Astrocyte of the cerebellum (primary cell): ENCODE measurements at places on chromosomes 6 and 20.

- DNase-seq: no peak
Measured at GRCh38 chr6:18177286-18177965, 22.2 kb downstream of the KDM1B start.

DNA sequence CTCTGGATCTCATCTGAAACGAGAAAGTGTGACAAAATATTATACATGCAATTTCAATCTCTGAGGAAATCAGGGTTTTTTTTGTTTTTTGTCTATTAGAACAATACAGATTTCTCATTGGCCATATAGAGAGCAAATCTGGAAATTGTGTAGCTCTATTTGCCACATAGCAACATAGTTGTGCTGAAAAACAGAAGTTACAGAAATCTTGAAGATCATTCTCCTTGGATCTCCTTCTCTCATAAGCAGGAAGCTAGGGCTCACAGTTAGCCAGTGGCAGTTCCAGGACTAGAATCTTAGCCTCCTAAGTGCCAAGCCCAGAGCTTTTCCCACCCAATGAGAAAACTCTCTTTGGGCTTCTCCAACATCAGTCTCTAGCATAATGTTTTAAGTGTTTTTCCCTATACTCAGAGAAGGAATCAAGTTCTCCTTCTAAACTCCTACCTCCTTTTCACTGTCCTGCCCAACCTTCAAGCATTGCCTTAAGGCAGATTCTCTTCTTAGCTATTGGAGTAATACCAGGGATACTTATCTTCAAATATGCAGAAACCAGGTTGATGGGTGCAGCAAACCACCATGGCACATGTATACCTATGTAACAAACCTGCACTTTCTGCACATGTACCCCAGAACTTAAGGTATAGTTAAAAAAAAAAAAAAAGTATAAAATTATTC lies 211.6 kb downstream of the ALDH8A1 start:
- no peak for DNase-seq

GRCh38 chr6:36752187-36752885 lies 54.7 kb downstream of the RAB44 start:
- DNase-seq: no peak

- no peak for DNase-seq
Measured at GRCh38 chr6:135623979-135624378, 126.4 kb upstream of the AHI1 start.

DNA sequence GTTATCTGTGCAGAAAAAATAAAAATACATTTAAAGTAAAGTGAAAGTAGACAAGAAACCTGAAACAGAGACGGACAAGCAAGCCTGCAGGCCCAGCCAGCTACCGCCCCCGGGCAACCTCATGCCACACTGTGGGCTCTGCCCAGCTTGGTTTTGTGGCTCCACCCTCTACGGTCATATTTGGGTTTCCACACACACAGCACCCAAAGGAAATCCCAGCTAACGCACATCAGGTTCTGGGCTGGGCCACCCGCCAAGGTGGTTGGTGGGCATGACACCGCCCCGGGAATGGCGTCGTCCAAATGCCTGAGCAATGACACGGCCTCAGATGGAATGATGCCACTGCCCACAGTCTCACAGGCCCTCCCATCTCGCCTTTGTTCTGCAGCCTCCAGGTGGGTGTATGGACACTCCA lies 22.9 kb downstream of the FAM110A start:
- peak; percentile 34 for DNase-seq

- no peak for DNase-seq
Measured at GRCh38 chr20:4937407-4938319, 63.6 kb downstream of the SLC23A2 start.

- peak; percentile 20 for DNase-seq
Measured at GRCh38 chr20:61886721-61887595, 178.7 kb downstream of the TAF4 start.

DNA sequence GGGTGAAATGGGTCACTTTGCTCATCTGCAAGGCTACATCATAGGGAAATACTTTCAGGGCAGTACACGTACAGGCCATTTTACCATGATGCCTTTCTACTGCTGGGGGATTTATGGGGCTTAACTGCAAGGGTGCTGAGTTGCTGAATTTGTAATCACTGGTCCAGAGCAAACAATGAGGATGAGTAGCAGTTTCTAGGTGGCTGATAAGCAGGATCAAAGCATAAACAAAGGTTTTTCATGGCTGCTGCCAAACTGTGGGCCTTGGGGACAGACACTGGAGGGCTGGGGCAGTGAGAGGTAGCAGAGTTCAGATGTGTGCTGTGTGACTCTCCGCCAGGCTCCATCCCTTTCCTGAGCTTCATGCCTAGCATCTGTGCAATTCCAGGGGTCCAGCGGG lies 68.3 kb downstream of the CNBD2 start:
- DNase-seq: no peak

DNA sequence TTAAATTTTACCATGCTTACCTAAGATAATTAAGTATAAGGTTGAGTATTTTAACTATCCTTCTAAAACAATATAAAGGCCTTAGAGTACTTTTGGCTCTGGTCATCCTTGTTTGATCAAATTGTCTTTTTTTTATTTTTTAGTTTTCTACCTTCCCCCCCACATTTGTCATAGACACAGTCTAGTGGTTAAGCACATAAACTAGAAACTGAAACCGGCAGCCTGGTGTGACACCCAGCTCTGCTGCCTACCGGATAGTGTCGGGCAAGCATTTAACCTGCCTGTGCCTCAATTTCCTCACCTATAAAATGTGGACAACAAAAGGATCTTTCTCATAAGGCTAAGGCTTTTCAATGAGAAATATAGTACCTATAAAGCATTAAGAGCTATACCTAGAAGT lies 21.6 kb upstream of the TULP4 start:
- DNase-seq: no peak

GRCh38 chr6:135299256-135299655 lies 118.1 kb downstream of the MYB start:
- DNase-seq: peak; percentile 3

DNA sequence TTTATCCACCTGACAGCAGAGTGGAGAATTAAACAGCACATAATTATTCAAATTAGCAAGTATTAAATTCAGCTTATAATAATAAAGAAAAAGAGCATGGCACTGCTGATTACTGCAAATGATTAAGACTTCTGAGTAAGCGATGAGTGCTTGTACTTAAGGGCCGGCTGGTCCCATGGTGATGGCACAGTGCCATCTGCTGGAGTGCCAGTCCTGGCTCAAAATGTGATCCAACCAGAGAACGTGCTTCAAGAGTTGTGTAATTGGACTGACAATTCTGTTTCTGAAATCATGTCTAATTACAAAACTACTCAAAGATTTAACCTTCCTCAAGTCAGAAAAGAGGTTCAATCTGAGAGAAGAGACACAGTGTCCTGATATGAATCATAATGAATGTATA lies 181.6 kb upstream of the RGS17 start:
- DNase-seq: peak; percentile 6

DNA sequence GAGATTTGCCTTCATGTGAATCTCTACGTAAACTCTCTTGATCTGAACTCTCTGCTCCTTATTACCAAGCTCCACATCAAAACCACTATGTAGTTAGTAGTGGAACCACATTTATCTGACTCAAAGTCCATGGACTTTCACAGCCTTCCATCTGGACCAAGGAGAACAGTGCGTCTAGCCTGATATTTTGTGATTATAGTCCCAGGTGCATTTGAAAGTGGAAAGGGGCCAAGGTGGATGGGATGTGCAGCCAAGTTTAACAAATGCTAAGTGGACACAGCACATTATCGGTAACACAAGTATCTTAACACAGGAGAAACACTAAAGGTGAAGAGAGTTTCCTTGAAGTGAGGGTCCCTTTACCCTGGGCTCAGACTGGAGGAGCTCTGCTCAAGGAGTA lies 281.2 kb upstream of the SGK1 start:
- no peak for DNase-seq

DNA sequence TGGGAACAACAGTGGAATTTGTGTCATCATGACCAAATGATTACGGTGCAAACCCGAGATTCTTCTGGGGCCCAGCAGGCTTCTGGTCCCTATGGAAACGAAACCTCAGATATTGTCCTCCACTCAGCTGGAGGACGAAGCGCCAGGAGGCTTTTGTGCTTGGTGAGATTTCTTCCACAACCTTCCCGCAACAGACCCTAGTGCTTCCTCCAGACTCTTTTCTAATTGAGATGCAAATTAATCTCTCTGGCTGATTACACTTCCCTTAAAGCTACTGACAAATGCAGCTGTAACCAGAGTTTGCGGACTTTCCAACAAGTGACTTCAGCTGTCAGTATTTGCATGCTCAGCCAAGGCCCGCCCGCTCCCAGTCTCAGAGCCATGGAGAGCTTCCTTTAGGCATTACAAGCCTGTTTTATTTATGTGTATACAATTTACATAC lies 96.0 kb downstream of the INSM1 start:
- peak; percentile 92 for DNase-seq

DNA sequence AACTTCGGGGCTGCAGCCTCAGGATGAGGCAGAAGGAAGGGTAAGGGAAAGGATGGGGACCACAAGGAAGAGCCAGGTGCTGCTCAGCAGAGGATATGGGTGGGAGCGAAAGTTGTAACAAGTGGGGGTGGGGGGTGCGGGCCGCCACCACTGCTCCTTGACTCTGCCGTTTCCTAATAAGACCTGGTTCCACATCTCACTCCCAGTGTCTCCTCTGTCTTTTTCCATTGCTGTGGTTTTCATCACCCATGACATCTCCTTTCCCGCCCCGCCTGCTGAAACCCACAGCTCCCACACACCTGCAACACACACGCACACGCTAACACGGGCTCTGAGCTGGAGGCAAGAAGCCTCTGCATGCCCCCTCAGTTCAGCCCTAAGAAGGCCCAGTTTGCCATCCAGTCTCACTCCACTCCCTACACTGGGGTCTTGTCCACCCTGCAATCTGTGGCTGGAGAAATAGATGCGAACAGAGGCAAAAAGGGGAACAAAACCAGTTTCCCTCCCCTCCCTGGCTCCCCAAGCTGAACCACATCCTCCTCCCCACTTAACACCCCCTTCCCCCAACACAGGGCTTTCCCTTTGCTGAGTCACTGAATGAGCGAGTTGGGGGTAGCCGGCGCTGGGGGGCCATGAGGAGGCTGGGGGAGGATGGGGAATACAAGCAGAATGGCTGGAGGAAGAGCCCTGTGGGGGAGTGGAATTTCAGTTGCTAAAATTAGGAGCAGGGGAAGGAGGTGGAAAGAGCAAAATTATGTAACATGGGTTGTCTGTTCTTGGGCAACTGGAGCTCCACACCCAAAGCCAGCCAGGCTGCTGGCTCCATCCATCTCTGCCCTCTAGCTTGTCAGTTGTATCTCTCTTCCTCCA lies 11.5 kb downstream of the NFKBIL1 start:
- no peak for DNase-seq

DNA sequence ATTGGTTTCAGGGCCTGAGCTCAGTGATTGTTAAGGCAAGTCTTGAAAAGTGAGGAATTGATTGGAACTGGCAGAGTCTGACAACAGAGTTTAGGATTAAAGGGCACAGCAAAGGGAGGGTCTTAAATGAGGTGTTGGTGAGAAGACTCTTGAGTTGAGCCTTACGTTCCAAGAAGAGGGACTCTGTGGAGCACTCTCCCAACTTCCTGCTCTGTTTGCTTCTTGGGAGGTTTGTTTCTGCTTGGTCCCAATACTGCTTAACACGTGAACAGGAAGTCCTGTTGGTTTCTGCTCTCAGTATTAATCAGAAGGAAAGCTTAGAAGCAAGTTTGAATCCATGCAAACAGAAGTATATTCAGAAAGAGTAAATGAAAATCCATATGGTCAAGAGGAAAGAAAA lies 15.6 kb upstream of the SYNDIG1 start:
- no peak for DNase-seq

DNA sequence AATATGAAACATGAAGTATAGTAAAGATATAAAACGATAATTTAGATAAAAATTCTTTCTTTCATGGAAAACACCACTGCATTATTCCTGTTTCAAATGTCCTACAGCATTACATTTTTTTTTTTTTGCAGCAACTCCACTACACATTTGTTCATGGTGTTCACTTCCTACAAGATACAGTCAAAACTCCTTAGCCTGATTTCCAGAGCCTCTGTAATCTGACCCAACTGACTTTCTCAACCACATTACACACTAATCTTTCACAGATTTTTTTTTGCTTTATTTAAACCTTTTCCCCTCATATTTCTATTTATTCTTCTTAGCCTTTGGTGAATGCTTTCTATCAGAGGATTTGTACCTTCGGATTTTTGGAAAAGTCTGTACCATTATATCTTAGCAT lies 176.5 kb upstream of the PDE7B start:
- no peak for DNase-seq

DNA sequence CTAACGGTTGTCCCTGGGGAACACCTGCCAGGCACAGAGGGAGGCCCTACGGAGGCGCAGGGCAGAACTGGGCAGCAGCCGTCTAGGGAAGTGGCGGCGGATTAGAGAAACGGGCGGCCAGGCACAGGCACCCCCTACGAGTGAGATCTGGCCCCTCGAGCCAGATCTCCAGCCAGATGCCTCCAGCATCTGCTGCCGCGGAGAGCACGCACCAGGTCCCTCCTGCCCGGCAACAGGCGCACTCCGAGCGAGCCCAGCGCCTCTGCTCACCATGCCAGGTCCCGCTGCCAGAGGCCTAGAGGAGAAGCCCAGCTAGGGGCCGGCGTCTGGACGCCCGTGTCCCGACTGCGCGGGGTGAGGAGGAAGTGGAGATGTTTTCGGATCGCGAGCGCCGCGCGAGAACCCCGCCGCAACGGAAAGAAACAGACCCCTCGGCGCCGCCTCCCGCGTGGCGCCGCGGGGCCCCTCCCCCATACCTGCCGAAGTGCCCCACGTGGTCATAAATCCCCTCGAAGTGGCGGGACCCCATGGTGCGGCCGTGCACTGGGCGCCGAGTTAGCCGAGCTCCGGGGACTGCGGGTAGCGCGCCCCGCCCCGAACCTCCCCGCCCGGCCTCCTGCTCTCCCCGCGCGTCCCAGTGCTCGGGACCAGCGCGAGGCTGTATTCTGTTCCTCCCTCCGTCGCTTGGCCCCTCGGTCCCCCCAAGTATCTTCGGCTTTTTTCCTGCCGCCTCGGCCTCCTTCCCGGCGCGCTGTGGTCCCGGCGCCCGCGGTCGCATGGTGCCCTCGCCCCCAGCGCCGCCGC lies at the start of gene SLC22A16:
Gene SLC22A16 (minus strand): TSS at position 568 of the 804 bp plus-strand sequence. CDS start 39 bp downstream, at position 529.
- DNase-seq: no peak

- no peak for DNase-seq
Measured at GRCh38 chr6:29567991-29568390, 8.5 kb upstream of the UBD start.

DNA sequence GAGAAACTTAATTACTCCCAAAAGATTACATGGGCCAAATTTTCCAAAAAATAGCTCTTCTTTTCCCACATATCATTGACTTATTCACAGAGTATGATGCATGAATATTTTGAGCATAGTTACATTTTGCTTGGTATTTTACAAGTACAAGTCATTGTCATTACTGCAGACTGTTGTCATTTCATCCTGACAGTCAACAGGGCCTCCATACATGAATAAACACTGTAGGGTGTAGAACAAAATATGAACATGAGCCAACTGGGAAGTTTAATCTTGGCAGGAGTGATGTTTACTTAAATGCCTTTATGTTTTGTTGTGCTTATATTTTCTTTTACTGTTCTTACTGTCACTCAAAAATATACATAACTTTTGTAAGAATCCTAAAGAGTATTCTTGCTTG lies 340.7 kb downstream of the ADGRB3 start:
- no peak for DNase-seq

GRCh38 chr6:10725716-10726115 lies 2.8 kb downstream of the TMEM14C start:
- DNase-seq: no peak
